ENCODE measurements at places on chromosomes 4 and X.

DNA sequence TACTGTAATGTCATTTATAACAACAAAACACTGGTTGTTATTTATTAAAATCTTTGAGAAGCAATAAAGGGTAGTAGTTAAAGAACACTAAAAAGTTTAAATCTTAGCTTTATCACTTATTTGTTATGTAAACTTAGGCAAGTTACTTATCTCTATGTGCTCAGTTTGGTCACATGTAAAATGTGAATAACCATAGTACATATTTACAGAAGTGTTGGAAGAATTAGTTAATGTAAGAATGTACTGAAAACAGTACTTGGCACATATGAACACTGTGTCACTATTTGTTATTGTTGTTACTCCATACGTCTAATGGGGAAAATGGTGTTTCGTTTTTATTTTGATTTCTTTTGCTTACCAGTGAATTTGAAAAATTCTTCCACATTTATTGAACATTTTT lies 9.1 kb downstream of the NEK1 start:
- DNase-seq: no peak

GRCh38 chr4:164304861-164305260 lies 449.1 kb upstream of the SMIM31 start:
- no peak for DNase-seq

DNA sequence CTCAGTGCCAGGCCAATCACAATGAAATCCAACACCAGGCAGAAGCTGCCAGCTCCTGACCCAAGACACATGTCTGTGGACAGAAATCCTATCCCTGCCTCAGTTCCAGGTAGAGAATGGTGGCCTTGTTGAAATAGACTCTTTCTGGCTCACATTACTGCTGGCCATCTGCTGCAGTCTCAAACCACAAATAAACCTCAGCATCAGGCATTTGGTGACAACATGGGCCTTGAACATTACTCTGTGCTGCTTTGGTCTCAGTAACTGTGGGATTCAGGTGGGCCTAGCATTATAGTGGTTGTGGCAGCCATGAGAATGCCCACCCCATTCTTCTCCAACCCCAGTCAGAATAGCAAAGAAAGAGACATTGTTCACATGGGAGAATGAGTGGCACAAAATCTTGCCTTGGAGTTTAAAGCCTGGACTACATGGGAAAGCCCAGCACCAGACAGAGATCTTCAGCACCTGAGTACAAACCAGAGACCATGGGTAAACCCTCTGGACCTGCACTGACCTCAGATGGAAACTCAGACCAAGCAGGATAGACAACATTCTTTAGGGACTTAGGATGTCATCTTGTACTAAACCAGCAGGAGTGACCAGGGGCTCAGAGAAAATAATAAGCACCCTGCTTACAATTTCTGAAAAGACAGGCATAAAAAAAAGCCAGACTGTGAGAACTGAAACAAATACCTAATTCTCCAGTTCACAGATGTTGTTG lies 50.4 kb upstream of the TRAM1L1 start:
- DNase-seq: no peak

- no peak for DNase-seq
These were observed 226.0 kb upstream of the FTHL17 start for GRCh38 chrX:31297881-31298280.

DNA sequence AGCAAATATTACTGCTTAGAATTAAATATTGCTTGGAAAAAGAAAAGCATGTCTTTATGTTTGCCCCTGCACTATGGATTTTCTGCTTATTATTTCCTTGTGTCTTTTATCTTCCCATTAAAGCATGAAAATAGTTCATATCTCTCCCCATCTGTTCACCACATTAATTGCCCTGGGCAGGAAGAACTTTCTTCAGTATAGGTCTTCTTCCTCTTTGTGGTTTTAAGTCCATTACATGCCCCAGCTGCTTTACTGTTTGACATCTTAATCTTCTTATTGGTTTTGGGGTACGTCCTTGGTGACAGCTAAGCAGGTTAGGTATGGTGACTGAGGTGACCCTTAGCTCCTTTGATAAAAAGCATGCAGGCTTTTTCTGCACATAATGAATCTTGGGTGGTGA lies 157.3 kb downstream of the AASDH start:
- DNase-seq: no peak

GRCh38 chr4:189792924-189793618 lies 147.6 kb upstream of the FRG1 start:
- DNase-seq: peak; percentile 9

GRCh38 chr4:47490550-47490949 lies 5.5 kb downstream of the ATP10D start:
- no peak for DNase-seq

GRCh38 chr4:20172070-20172760 lies 79.5 kb upstream of the SLIT2 start:
- no peak for DNase-seq

GRCh38 chr4:152385551-152385950 lies 150.3 kb downstream of the FBXW7 start:
- DNase-seq: no peak

DNA sequence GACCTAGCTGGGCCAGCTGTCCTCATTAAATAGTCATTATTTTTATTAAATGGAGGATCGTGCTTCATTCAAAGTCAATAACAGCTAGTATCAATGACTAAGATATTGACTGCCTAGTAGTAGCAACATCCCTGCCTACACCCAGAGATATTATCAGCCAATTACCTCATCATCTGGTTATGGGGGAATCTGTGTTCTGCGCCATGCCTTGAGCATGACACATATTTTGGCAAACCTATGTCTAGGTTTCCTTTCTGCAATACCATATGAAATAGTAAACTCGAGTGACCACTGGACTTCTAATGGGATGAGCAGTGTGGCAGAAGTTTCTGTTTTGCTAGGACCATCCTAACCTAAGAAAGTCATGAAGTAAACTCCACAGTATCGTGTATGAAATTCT lies 50.0 kb upstream of the AADAT start:
- DNase-seq: no peak

DNA sequence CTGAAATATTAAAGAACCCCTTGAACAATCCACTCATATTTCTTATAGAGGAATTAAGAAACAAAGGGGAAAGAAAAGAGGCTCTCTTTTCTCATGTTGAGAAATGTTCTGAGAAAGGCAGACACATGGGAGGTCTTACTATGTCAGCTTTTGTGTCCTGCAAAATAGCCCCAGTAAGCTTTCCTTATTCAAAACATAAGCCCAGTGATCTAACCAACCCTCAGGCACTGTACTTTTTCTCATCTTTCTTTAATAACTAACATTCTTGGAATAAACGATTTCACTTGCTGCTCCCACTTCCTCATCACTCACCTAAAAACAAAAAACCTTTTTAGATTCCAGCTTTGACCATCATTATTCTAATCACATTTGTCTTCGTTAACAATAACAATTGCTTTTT lies 115.9 kb downstream of the GLRA3 start:
- no peak for DNase-seq

GRCh38 chr4:154911608-154912098 lies 130.6 kb downstream of the RBM46 start:
- DNase-seq: no peak

- DNase-seq: no peak
These were observed 16.2 kb downstream of the SLC16A2 start for GRCh38 chrX:74437530-74437929.

GRCh38 chrX:96753230-96753629 lies 68.6 kb downstream of the DIAPH2 start:
- no peak for DNase-seq

DNA sequence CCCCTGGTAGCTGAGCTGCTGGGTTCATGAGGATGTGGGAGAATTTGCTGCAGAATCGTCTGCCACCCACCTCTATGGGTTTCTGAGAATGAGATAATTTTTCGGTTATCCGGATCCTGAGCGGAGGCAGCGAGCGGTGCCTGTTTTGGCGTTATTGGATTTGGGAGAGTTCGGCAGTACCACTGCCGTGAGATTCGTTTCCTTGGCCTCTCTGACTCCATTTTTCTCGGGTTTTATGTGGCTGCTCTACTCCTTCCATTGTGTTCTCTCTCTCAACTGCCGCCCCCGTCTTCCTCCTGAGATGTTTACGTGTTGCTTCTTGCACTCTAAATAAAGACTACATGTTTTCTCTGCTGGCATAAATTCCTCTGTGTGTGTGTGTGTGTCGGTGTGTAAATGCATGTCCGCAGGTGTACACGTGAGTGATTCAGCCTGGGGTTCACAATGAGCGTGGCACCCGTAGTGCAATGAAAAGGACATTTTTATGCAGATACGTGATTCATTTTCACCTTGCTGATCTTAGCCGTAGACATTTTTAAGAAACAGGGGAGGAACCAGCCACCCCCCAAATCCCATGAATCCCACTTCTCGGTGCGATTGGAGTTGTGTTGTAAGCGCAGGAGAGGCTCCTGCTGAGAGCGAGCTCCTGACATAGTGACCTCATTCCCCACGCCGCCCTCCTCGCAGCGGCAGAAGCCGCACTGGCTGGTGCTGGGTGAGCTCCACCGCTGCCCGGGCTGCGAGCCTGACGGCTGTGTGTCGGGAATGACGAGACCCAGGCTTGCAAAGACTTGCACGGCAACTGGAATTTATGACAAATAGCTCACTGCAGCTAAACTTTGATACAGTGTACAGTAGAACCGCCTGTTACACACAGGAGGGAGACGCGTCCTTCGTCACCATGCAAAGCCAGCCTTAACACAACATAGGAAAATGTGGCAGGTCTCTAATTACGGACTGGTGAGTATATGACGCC lies 82.2 kb downstream of the STOX2 start:
- no peak for DNase-seq

- no peak for DNase-seq
These were observed 102.8 kb downstream of the KDM6A start for GRCh38 chrX:44975666-44976263.

GRCh38 chr4:161121451-161121850 lies 1042.3 kb downstream of the FSTL5 start:
- DNase-seq: no peak

DNA sequence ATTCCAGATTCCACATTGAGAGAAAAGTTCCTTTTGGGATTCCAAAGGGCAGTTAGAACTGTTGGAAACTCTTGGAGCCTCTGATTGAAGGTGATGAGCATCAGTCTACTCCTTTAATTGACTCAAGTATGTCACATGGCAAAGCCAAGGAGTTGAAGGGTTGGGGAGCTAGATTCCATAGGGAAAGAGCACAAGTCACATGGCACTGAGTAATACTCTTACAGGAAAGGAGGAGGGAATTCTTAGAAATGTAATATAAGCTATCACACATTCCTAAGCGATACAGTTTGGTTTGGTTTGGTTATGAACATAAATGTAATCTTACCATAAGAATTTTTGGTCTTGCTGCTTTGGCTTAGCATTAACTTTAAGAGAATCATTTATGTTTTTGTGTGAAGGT lies 15.7 kb downstream of the SPCS3 start:
- DNase-seq: no peak

GRCh38 chrX:16718824-16719333 lies 533 bp upstream of the SYAP1 start:
- DNase-seq: no peak

- no peak for DNase-seq
These were observed 58.9 kb downstream of the PLAC1 start for GRCh38 chrX:134599184-134599914.

- DNase-seq: no peak
These were observed 50.5 kb upstream of the CD99 start for GRCh38 chrX:2640436-2641150.

DNA sequence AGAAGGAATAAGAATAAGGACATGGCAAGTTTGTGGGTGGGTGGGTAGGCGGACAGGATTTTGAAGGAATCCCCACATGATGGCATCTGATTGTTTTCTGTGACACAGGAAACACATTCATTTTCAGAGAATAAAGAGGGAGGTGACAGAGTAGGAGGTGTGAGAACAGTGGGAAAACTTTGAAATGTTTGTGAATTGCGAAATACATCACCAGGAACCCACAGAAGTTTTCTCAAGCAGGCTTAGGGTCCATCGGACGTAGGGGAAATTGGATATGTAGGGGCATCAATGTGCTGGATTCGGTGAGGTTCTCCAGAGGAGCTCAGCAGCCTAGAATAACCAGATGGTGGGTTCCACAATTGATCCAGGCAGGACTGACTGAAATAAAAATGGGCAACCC lies 171.6 kb downstream of the GLRA2 start:
- no peak for DNase-seq

- no peak for DNase-seq
These were observed 94.4 kb downstream of the HHIP start for GRCh38 chr4:144740316-144740715.

DNA sequence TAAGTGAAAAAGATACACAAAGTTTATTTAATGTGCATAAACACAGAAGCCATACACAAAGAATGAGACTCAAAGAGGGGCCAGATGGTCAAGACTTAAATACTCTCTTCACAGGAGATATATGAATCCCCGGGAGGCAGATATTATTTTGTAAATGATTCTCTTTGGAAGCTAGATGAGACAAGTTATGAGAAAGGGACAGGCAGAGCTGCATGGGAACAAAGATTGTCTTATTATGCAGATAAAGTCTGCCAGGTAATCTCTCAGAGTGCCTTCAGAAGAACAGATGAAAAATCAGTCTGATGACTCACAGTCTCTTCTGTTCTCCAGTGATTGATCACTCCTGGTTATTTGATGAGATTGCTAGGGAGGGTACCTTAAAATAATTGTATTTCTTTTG lies 89.0 kb downstream of the NAF1 start:
- DNase-seq: no peak

- DNase-seq: no peak
These were observed 242.2 kb upstream of the GK2 start for GRCh38 chr4:79650217-79650616.

DNA sequence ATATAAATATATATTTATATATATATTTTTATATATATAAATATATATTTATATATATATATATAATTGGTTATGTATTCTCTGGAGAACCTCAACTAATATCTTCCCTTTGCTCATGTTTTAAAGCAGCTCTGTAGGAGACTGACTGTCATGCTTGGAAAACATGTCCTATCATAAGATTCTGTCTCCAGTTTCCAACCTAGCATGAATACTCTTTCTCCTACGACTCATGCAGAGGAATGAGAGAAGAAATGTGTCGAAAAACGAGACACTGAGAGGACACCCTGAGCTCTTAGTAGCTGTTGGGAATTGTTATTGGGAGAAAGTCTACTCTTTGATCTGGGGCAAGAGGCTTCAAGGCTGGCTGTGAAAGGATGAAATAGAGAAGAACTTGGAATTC lies 166.5 kb upstream of the SLIT2 start:
- DNase-seq: no peak

DNA sequence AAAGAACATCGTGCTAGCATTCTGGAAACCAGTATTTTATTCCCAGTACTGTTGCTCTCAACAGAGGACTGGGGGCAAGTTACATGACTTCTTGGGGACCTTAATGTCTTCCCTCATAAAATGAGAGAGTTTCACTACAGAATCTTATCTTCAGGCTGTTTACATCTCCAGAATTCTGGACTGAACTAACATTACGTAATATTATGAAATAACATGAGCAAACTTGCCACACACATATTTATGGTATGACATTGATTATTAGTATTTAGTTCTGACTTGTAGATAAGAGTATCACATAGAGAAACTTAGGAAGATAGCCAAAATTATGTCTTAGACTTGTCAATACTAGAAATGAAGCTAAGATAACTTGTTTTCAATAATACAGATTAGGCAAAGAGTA lies 68.0 kb downstream of the NFKB1 start:
- DNase-seq: no peak

- DNase-seq: no peak
These were observed 77.0 kb upstream of the DCTD start for GRCh38 chr4:182994171-182994570.
